Stomach (tissue), 19 donors: ENCODE measurements at places on chromosomes 5 and 9. TPM values are rescaled to one million over a fixed set of nuclear protein-coding genes. Genes with fewer than 3 reads are reported as not detected.

Gene WDR38
- total RNA-seq: not detected

Gene PTPRD
- 0.45 TPM for total RNA-seq

Gene ECSCR
- total RNA-seq: 7.3 TPM

Gene IL9
- total RNA-seq: not detected

Gene SIT1
- 2.0 TPM for total RNA-seq

Gene TRIM32
- 2.3 TPM for total RNA-seq

Gene SLC22A4
- total RNA-seq: not detected

Gene PLEKHG4B
- not detected for total RNA-seq

Gene OBP2B
- not detected for total RNA-seq

Gene GHR
- total RNA-seq: 18.7 TPM

GRCh38 chr5:172886974-172887501 lies 53.0 kb downstream of the ERGIC1 start:
- peak overlapping the region; percentile 87 for H3K27ac ChIP-seq
- H3K36me3 ChIP-seq: peaks cover 23% of the 10 kb centered on the region
- H3K27me3 ChIP-seq: no peaks in the 10 kb centered on the region
- DNase-seq: peak; percentile 54
- H3K4me3 ChIP-seq: no peak overlapping the region
- peaks cover 59% of the 10 kb centered on the region for H3K4me1 ChIP-seq

DNA sequence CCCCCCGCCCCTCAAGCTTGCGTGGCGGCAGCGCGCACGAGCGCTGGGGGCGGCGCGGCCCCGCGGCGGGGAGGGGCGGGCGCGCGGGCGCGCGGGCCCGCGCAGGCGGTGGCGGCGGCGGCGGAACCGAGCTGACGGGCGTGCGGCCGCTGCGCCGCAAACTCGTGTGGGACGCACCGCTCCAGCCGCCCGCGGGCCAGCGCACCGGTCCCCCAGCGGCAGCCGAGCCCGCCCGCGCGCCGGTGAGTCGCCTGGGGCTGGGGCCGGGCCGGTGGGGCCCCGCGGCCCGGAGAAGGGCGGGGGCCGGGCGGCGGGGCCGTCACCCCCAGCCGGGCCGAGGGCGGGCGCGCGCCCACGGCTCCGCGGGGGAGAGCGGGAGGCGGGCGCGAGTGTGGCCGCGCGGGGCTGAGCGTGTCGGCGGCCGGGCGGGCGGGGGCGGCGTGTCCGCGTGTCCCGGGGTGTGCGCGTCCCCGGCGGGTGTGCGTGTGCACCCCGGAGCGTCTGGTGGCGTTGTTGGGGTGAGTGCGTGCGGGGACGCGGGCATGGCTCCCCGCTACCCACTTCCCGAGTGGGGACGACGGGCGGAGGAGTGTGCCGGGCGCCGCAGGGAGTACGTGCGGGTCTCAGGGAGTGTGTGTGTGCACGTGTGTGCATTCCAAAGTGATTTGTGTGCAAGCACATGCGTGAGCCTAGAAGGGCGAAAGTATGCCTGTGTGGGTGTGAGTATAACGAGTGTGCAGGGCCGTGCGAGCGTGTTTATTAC lies at the start of gene NEK6:
Gene NEK6 (plus strand): TSS at position 106 of the 763 bp plus-strand sequence. CDS start 44,016 bp downstream, outside the sequence.
- no peaks in the 10 kb centered on the region for H3K27me3 ChIP-seq
- peaks cover 46% of the 10 kb centered on the region for H3K4me1 ChIP-seq
- H3K36me3 ChIP-seq: no peaks in the 10 kb centered on the region

DNA sequence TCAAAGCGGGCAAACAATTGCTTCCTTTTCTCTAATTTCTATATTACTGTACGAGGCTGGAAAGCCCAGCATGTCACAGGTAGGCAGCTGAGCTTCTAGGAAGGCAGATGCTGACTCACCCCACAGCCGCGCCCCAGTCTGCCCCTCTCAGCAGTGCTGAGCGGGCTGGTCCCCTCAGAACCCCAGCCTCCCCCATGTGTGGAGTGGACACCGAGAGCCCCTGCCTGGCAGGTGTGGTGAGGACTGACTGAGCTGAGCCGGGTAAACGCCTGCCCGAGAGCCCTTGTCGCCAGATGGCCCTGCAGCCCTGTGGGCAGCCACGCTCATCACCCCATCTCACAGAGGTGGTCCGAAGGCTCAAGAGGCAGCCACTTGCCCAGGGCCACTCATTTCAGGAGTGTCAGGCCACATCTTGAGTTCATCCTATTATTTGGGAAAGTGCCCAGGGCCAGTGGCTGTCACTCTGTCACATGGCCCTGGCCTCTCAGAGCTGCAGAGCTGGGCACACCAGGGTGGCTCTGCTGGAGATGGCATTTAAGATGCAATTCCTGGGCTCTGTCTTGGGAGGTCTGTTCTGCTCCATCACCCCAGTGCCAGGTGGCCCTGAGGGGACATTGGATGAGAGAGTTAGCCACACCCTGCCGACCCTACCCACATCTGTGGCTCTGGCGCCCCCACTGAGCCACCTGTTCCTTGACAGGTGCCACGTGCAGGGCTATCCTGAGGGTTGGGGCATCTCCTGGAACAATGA lies 12.4 kb downstream of the CARD19 start:
- H3K27me3 ChIP-seq: no peaks in the 10 kb centered on the region
- no peak overlapping the region for H3K4me3 ChIP-seq
- no peak for DNase-seq
- H3K27ac ChIP-seq: no peak overlapping the region
- peaks cover 49% of the 10 kb centered on the region for H3K36me3 ChIP-seq

DNA sequence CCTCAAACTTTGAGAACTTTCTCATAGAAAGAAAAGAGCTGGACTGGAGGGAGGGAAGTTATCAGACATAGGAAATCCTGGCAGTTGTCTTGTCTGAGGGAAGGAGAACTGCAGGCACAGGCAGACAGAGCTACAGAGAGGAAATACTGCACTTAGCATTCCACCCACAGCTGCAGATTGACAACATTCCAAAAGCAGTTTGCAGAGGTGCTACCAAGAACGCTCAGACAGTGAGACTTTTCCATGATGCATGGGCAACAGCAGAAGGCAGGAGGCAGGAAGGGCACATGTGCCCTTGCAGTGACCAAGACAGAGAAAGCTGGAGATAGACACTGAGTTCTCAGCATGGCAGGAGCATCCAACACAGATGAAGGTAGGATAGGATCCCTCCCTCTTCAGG lies 327.5 kb upstream of the ZNF462 start:
- no peak overlapping the region for H3K4me3 ChIP-seq
- H3K36me3 ChIP-seq: no peaks in the 10 kb centered on the region

GRCh38 chr5:61287474-61287873 lies 44.6 kb upstream of the ZSWIM6 start:
- H3K4me1 ChIP-seq: peaks cover 21% of the 10 kb centered on the region
- no peaks in the 10 kb centered on the region for H3K36me3 ChIP-seq
- no peak for DNase-seq
- H3K27me3 ChIP-seq: no peaks in the 10 kb centered on the region
- no peak overlapping the region for H3K4me3 ChIP-seq

- H3K4me1 ChIP-seq: peaks cover 28% of the 10 kb centered on the region
- DNase-seq: no peak
- no peaks in the 10 kb centered on the region for H3K36me3 ChIP-seq
- H3K27me3 ChIP-seq: no peaks in the 10 kb centered on the region
Measured at GRCh38 chr9:32550150-32550561, 2.0 kb upstream of the SMIM27 start.

DNA sequence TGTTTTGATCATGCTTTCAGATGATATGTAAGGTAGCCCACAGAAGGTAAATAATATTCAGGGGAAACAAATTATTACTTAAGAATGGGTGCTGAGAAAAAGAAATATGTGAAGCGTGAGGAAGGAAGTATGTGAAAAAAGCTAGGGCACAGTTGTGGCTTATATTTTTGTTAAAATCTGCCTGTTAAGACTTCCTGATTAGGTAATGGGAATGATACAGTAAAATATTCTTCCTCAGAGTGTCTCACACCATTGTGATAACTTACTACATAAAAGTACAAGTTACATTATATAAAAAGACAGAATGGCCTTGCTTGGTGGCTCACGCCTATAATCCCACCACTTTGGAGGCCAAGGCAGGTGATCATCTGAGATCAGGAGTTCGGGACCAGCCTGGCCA lies 18.7 kb upstream of the PARP8 start:
- no peaks in the 10 kb centered on the region for H3K4me1 ChIP-seq
- H3K4me3 ChIP-seq: no peak overlapping the region
- DNase-seq: no peak

DNA sequence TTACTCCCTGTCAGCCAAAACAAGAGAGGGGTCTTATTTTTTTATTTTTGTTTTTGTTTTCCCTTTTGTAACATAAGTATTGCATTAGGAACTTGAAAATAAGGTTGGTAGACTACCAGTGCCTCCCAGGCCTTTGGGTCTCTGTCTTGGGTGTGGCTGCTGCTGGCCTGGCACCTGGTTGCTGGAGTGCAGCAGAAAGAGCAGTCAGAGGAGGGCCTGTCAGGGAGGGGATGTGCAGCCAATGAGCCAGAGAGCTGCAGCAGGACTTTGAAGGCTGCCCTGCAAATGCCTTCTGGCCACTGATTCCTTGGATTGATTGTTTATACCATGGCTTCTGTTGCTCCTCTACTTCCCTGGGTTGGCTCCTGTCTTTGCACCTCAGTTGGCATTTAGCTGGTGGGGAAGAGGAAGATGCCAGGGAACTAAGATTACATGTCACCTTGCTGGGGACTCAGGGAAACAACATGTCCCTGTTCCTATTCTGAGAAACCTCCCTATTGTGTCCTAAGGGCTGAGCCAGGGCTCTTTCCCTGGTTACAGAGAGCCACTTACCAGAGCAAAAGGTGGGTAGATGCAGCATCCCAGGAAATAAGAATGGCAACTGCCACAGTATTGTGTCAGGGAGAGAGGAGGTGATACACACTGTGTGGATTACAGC lies 66.6 kb downstream of the ANGPTL2 start:
- no peak for DNase-seq
- H3K36me3 ChIP-seq: peaks cover 8% of the 10 kb centered on the region
- no peak overlapping the region for H3K27ac ChIP-seq
- H3K27me3 ChIP-seq: no peaks in the 10 kb centered on the region
- H3K4me1 ChIP-seq: peaks cover 53% of the 10 kb centered on the region
- H3K4me3 ChIP-seq: no peak overlapping the region

GRCh38 chr9:69970001-69970533 lies 73.6 kb upstream of the MAMDC2 start:
- H3K36me3 ChIP-seq: no peaks in the 10 kb centered on the region
- H3K4me3 ChIP-seq: no peak overlapping the region
- no peak for DNase-seq

GRCh38 chr9:110148891-110149290 lies 59.1 kb downstream of the C9orf152 start:
- peaks cover 19% of the 10 kb centered on the region for H3K4me1 ChIP-seq
- H3K4me3 ChIP-seq: peak overlapping the region; percentile 8
- DNase-seq: no peak
- H3K36me3 ChIP-seq: peaks cover 3% of the 10 kb centered on the region
- no peak overlapping the region for H3K27ac ChIP-seq

GRCh38 chr9:79165020-79165780 lies 406.6 kb upstream of the TLE4 start:
- no peak for DNase-seq
- no peak overlapping the region for H3K27ac ChIP-seq
- H3K36me3 ChIP-seq: no peaks in the 10 kb centered on the region
- no peaks in the 10 kb centered on the region for H3K27me3 ChIP-seq
- no peaks in the 10 kb centered on the region for H3K4me1 ChIP-seq

GRCh38 chr5:125142458-125142857 lies 396.0 kb upstream of the ZNF608 start:
- no peaks in the 10 kb centered on the region for H3K27me3 ChIP-seq
- H3K4me3 ChIP-seq: no peak overlapping the region
- no peaks in the 10 kb centered on the region for H3K4me1 ChIP-seq

DNA sequence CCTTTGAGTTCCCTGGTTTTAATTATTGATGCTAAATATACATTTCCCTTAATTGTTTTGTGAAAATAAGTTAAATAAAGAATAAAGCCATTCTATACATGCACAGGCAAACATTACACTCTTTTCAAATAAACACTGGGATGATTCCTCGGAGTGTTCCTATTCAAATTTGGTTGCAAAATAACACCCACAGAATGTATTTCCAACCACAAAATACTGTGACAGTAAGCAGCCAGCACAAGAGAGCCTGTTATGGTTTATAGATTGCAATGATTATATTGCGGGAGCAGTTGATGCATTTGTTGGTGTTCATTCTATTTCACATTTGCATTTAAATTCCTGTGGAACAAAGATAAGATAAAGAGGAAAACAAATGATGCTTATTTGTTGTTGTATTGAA lies 632.6 kb upstream of the WWC1 start:
- no peak overlapping the region for H3K27ac ChIP-seq
- no peak for DNase-seq
- H3K36me3 ChIP-seq: no peaks in the 10 kb centered on the region
- H3K4me3 ChIP-seq: no peak overlapping the region

- H3K27ac ChIP-seq: no peak overlapping the region
- H3K36me3 ChIP-seq: no peaks in the 10 kb centered on the region
- H3K4me1 ChIP-seq: no peaks in the 10 kb centered on the region
- H3K4me3 ChIP-seq: no peak overlapping the region
Measured at GRCh38 chr5:171776770-171777759, 8.6 kb upstream of the SMIM23 start.

DNA sequence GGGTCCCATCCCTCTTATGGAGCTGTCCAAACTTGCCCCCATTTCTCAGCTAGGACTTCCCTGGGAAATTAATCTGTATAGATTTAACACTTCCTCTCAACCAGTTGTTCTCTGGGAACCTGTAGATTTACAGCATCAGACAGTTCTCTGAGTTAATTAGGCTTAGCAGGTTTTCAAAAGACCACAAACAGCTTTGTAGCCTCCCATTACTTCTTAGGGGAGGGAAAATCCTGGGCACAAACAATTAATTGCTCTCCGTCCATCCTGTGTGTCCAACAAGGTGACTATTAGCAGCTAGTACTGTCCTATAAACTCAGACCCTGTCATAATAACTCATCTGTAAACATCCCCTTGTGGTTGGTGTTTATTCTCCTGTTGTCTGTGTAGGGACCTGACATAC lies 197.9 kb downstream of the GOLPH3 start:
- no peaks in the 10 kb centered on the region for H3K36me3 ChIP-seq
- no peak overlapping the region for H3K4me3 ChIP-seq
- H3K27me3 ChIP-seq: no peaks in the 10 kb centered on the region
- H3K27ac ChIP-seq: no peak overlapping the region
- DNase-seq: no peak

DNA sequence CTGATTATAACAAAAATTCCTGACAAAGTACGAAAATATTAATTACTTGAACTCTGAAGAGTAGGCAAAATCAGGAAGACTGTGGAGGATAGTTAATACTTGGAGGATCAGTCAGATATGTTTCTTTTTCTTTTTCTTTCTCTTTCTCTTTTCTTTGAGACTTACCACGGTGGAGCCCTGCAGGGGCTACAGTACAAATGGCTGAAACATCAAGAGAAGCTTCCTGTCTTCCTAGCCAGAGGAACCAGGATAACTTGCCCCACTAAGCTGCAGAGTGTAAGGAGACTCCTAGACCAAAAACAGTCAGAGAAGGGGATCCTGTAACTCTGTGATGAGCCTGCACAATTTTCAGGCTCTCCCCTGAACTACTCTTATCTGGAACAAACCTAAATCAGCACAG lies 324.6 kb upstream of the TYRP1 start:
- no peaks in the 10 kb centered on the region for H3K4me1 ChIP-seq
- no peaks in the 10 kb centered on the region for H3K36me3 ChIP-seq
- H3K27me3 ChIP-seq: no peaks in the 10 kb centered on the region

DNA sequence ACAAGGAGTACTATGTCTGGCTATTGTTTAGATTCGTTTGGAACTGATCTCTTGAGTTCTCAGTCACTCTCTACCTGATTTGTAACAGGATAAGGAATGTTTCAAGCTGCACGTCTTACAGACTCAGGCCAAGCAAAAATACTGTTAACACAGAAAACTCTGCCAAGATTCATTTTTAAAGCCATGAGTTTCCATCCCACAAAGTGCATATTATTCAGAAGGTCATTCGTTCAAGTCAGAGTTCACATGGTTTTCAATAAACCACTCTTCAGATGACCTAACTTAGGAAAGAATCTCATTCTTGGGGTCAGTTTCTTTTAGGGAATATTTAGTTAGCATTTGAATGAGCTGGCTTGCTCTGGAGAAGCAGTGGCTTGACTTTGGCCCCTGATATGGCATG lies 49.3 kb downstream of the F2R start:
- no peaks in the 10 kb centered on the region for H3K36me3 ChIP-seq
- H3K4me3 ChIP-seq: no peak overlapping the region
- no peaks in the 10 kb centered on the region for H3K4me1 ChIP-seq
- H3K27me3 ChIP-seq: no peaks in the 10 kb centered on the region
